ENCODE measurements at places on chromosomes 4 and X.

DNA sequence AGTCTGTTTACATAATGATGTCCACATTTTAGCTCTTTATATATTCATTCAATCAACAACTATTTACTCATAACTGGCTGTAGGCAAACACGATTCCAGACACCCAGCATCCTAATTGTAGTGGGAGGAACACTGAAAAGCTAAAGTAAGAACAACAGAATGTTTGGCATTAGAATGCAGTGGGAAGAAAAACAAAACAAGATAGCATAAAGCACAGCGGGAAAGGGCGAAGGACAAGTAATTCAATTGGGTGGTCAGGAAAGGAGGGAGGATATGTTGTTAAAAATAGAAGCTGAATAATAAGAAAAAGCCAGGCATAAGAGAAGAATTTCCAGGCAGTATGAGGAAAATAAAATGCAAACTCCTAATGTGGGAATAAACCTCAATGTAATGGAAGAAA is 189.5 kb upstream of the FAT4 start:
- DNase-seq, result no peak

DNA sequence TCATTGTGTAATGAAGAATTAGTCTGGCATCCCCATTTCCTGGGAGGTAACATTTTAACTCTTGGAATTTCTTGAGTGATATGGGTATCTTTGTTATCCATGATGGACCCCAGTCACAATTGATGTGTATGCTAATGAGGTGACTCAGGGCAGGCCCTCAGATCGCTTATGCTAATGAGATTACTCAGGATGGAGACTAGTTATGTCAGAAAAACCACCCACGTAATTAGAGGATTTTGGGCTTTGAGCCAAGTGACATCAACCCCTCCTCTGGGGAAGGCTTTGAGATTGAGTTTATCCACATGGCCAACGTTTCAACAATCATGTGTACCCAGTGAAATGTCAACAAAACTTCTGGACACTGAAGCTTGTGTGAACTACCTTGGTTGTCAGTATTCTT is 772.7 kb downstream of the STPG2 start:
- DNase-seq, result no peak

DNA sequence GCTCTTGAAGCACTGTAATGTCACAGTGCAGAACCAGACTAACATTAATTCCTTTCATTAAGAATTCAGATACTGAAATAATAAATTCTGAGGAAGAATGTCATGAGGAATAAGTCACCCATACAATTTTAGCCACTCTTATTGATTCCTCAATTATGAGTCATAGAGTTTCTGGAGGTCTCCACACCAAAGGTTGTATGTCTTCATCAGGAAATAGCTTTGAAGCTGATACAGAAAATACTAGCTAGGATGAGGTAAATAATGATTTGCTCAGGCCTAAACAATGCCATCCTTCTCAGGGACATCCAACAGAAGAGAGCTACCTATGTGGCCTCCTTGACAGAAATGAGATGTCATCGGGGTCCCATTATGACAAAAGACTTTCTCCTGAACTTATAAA is 238.8 kb downstream of the OR13H1 start:
- no peak for DNase-seq

- no peak for DNase-seq
These were observed 118.1 kb downstream of the ENPP6 start for GRCh38 chr4:184099535-184099966.

DNA sequence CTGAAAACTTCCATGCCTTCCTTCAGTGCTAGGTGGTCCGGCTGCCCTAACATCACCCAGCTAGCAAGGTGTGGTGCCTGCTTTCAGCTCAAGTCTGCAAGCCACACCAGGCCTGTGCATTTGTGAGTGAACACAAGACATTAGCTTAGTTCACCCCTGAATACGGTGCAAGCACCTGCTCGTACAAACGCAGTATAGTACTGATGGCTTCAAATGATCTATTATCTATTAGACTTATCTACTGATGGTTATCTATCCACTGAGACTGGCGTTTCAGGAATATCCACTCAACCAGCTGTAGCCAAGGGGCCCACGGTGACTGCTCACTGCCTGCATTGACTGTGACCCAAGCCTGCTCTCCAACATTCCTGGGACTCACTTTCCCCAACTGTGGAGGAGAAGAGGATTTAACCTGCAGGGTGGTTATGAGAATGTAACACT is 155.9 kb downstream of the SHOX start:
- DNase-seq, result no peak

DNA sequence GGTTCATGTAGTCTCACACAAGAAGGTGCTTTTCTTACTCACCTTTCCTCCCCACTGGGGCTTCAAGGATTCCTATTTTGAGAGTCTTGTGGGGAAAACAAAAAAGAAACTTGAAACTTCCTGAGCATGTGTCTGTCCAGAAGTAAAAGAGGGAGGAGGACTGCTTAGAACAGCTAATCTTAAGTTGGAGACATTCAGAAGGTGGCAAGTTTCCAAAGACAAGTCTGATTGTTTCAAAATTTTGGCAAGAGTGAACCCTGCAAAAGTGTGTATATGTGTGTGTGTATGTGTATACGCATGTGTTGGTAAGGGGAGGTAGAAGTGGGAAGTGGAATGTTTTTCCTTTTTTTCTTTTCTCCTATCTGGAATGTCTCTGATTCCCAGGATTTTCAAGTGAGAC is 189.0 kb upstream of the FRMPD4 start:
- no peak for DNase-seq

DNA sequence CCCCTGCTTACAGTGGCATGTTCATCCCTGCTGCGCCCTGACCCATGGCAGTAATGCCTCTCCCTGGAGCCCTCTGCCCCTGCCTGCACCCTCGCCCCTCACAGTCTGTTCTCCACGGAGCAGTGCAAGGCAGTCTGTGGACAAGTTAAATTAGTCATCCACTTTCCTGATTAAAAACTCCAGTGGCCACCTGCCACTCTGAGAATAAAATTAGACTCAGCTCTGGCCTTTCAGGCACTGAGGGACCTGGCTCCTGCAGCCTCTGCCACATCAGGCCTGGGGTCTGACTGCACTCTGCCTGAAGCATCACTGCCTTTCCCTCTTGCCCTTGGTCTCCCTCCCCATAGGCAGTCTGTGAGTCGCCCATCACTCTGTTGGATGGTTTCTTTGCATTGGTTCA is 53.6 kb downstream of the GRK4 start:
- no peak for DNase-seq

- peak; percentile 77 for DNase-seq
These were observed 4.4 kb downstream of the RBPJ start for GRCh38 chr4:26325191-26325590.

- DNase-seq, result no peak
These were observed 36.3 kb upstream of the TENM3 start for GRCh38 chr4:182206916-182207315.

GRCh38 chr4:56844802-56845580 is 23.5 kb upstream of the SPINK2 start:
- DNase-seq, result no peak

DNA sequence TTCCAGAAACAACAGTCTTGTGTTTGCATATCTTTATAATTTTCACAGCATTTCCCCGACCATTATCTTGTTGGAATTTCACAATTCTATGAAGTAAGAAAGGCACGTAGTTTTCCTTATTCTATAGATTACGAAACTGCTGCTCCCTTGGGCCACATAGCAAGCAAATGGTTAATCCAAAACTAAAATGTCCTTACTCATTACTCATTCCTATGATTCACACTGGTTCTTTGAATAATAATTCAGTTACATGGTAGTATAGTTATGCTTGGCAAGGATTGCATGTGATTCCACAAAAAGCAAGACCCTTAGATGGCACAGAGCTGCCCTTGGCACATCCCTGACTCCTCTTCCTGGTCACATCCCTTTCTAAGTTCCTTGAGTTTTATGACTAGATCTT is 51.2 kb downstream of the OR13H1 start:
- no peak for DNase-seq

- DNase-seq, result no peak
These were observed 18.9 kb downstream of the PPID start for GRCh38 chr4:158704274-158704673.

GRCh38 chr4:151198748-151199147 is 78.2 kb upstream of the PRSS48 start:
- no peak for DNase-seq

DNA sequence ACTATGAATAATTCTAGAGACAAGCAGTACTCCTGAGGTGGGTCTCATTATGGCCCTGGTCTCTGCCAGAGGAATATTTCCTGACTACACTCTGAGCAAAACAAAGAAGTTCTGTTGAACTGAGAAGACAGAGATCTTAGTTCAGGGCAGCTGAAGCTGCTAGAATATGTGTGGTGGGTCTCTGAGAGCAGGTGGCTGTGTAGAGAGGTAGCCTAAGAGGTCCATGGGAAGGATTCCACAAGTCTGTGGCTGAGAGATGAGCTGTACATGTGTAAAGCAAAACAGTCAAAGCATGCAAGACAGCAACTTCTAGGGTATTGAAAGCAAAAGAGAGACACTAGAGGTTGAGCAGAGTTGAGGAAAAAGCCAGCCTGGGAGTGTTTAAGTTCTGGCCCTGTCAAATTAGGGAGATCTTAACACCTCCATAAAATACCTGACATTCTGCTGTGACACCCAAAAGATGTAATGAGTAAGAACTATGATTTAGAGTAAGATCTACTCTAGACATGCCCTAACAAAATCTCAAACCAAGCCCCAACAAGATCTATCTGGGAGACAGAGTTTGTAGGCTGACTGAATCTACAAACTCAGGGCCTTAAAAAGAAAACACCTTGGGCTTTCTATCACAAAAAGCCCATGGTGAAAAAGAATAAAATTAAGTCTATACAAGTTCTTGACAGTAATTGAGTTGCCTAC is 274.4 kb downstream of the BANK1 start:
- DNase-seq, result no peak

- no peak for DNase-seq
These were observed 56.7 kb downstream of the FNIP2 start for GRCh38 chr4:158825433-158826036.

DNA sequence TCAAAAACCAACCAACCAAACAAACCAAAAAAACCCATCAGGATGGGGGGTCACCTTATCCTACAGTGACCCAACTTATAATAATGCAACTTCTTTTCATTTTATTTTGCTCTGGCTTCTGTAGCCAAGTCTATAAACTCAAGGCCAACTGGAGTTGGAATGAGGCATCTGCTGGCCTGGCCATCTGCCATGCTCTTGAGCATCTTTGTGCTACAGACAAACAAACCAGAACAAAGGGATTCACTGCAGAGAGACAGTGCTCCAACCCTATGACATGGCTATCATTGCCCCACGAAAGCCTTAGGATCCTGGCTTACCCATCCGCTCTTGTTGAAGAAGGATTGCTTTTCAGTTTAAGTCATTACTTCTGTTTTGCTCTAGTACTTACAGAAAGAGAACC is 49.2 kb upstream of the SCRG1 start:
- DNase-seq, result no peak

DNA sequence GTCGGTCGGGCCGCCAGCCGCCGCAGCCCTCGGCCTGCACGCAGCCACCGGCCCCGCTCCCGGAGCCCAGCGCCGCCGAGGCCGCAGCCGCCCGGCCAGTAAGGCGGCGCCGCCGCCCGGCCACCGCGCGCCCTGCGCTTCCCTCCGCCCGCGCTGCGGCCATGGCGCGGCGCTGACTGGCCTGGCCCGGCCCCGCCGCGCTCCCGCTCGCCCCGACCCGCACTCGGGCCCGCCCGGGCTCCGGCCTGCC is 213 bp downstream of the NFKB1 start:
- DNase-seq, result no peak

- DNase-seq, result no peak
These were observed 95.8 kb upstream of the ELOVL6 start for GRCh38 chr4:110294165-110294564.

GRCh38 chr4:155941085-155941790 is 12.4 kb downstream of the CTSO start:
- DNase-seq, result no peak

- DNase-seq, result no peak
These were observed 6.8 kb upstream of the FGF2 start for GRCh38 chr4:122819708-122820449.

DNA sequence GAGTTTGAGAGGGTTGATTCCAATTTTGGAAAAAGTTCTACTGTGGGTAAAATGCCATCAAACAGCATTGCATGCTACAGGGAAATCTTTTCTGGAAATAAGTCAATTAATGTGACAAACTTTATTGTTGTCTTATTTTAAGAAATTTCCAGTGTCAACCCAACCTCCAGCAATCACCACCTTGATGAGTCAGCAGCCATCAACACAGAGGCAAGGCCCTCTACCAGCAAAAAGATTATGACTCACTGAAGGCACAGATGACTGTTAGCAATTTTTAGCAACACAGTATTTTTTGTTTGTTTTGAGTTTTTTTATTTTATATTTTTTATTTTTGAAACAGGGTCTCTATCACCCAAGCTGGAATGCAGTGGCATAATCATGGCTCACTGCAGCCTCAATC is 165.4 kb upstream of the C1QTNF7 start:
- DNase-seq, result no peak

- DNase-seq, result no peak
These were observed 51.1 kb downstream of the UGT2B7 start for GRCh38 chr4:69147334-69147733.

DNA sequence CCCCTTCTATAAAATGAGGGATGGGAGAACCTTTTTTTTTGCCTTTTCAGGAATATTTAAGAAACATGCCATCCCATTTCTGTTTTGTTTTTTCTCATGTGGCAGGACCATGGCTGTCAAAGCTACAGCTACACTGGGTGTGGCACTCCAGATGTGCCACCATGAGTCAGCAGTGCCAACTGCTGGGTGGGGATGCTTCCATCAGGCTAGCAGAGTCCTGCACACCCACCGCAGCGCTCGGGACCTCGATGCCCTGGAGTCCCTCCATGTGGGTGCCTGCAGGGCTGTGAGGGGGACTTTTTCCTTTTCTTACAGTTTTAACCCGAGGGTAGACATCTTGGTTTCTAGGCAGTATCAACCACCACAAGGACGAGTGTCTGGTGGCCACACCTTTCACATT is 352.6 kb downstream of the NR3C2 start:
- no peak for DNase-seq

GRCh38 chrX:136046295-136047015 is 61.2 kb downstream of the SLC9A6 start:
- no peak for DNase-seq

DNA sequence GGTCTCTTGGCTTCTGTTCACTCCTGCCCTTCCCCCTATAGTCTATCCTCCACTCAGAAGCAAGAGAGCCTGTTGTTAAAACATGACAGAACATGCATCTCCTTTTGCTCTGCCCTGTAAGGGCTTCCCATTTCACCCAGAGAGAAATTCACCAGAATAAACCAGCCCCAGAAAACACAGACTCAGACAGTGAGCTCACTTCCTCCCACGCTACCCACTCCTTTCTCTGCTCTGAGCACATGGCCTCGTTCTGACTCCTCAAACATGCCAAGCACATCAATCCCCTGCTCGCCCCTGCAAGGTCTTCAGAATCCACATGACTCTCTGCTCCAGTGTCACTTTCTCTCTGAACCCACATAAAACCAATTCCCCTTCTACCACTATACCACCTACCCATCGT is 50.4 kb downstream of the MID1 start:
- no peak for DNase-seq

- no peak for DNase-seq
These were observed 223.3 kb upstream of the VCX3A start for GRCh38 chrX:6758234-6758633.

GRCh38 chr4:168291242-168291641 is 27.3 kb downstream of the DDX60 start:
- DNase-seq, result no peak

GRCh38 chr4:139142087-139142486 is 34.9 kb downstream of the ELF2 start:
- DNase-seq, result no peak

GRCh38 chrX:20015945-20016615 is 25.2 kb upstream of the BCLAF3 start:
- DNase-seq, result no peak

GRCh38 chr4:88185906-88186305 is 27.5 kb upstream of the ABCG2 start:
- DNase-seq, result no peak

- no peak for DNase-seq
These were observed 17.8 kb downstream of the TBC1D1 start for GRCh38 chr4:37908488-37909331.
